Stromal cell of bone marrow (primary cell): ENCODE measurements at places on chromosomes 7 and 10.
A peak's percentile ranks its signal among the peaks of the same experiment; 100 is the strongest.

- no peak for DNase-seq
Measured at GRCh38 chr10:79237454-79238157, 109.7 kb upstream of the PPIF start.

DNA sequence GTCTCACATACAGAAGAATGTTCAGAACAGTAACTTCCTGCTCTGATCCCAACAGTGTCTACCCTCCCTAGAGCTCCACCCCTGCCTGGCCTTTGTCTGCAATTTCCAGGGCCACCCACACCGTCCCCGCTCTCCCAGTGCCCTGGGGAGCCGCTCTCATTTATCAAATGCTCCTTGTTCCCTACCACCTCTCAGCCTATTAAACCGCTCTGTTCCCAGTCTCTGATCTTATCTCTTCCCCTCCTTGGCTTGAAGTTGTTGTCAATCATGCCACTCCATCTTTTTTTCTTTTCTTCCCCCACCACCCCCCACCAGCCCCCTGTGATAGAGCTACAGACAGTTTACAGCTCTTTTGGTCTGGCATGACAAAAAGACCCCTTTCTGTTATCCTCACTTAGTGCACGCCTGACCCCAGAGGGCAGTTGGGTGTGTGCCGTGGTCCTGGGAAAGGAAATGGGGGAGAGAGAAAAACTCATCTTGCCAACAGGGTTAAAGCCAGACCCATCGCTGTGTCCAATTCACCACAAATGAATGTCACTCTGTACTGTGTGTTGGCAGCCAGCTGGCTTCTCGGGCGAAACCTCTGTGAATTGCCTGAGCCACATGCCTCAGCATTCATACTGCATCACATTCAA, 28.8 kb upstream of the HECTD2 start:
- no peak for DNase-seq

DNA sequence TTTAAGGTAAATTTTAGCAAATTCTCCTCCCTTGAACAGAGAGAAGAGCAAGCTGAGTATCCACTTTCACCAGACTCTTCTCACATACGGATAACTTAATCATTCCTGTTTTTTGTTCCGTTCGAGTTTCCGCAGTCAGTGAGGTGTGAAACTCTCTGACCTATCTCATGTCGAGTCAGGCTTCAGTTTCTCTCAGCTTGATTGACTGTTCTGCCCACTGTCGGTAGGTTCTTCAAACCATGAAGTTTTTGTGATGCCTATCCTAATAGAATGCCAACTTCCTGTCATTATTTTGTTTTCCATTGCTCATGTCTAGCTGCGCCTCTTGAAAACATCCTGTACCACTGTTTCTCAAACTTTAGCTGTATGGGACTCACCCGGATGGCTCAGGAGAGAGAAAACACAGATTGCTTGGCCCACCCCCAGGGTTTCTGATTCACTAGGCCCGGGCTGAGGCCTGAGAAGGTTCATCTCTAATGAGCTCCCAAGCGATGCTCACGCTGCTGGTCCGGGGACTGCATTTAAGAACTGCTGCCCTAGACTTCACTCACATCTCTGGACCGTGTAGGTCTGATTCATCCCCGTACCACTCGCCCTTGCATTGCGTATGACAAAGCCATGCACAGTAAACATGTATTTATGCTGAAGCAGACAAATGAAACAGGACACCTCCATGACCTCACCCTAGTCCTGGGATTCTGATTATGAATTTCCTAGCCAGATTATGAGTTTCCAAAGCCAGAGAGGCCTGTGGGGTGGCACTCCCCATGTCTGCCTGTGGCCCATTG, 208.4 kb upstream of the AGK start:
- no peak for DNase-seq

DNA sequence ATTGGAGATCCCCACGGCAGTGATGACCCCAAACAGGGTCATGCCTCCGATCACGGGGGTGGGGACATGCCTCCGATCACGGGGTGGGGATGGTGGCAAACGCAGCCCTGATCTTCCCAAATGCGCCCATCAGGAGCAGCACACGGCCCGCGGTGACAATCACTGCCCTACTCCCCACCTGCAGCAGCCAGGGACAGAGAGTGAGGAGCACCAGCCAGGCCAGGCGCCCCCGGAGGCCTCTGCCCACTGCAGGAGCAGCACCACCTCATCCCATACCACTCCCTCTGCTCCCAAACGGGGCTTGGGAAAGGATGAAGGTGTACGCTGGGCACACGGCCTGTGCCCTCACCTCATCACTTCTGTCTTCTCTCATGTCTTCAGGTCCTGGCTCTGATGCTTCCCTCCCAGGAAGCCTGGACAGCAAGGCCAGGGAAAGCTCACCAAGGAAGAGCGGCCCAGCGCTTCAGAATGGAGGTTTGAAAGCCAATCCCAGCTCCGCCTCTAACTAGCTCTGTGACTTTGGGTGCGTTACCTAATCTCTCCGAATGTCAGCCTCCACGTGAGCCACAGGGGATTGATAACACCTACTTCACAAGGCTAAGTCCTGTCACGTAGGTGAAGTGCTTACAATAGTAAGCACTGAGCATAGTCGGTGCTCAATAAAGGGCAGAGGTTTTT, 37.1 kb downstream of the STRA8 start:
- no peak for DNase-seq

- DNase-seq = no peak
Measured at GRCh38 chr7:113878394-113878992, 40.3 kb downstream of the PPP1R3A start.

DNA sequence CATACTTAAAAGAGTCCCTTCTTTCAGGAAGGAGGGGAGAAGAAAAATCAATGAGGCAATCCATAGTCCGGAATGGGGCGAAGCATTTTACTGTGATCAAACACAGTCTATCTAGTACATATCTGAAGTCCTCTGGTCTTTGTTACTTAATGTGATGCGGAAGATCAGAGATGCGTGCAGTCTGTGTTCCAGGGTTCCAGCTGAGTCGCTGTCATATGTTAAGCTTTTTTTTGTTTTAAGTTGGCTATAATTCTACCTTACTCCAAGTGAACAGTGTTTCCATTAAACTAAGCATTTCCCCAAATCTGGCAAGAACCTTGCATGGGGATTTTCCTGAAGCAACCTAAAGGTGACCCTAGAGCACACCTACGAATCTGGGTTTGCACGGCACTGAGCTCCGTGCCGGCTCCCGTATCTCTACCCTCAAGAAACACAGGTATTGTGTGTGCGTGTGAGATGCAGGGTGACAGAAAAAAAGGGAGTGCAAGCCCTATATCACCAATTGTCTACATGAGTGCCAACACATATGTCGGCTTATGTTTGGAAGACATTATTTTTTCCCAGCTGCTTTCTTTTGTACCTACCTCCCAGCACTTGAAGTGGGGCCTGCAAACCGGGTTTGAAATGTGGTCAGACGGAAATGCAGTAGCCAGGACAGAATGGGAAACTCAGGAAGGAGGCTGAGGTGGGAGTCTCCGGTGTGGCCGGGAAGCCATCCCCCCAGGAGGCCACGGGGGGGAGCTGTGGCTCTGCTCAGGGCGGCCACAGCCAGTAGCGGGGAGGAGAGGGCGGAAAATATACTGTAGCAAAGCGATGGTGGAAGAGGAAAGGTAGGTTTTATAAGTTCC, 435.8 kb upstream of the MGMT start:
- DNase-seq = peak; percentile 22

DNA sequence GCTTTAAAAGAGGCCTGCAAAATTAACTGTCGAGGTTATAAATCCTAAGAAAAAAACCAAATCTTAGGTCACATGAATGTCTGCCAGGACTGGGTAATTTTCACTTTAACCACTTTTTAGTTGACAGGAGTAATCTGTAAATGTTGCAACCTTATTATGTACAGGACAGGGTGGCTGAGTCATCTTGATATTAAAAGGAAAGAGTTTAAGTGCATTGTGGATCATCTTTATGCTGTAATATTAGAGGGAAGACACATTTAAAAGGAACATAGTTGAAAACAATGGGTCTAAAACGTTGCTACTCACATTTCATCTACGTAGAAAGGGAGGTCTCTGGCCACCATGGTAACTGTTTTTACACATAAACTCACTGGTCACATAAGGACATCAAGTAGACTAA, 115.5 kb downstream of the LSMEM1 start:
- peak; percentile 35 for DNase-seq

- peak; percentile 72 for DNase-seq
Measured at GRCh38 chr7:28627263-28627653, 214.9 kb downstream of the CREB5 start.

DNA sequence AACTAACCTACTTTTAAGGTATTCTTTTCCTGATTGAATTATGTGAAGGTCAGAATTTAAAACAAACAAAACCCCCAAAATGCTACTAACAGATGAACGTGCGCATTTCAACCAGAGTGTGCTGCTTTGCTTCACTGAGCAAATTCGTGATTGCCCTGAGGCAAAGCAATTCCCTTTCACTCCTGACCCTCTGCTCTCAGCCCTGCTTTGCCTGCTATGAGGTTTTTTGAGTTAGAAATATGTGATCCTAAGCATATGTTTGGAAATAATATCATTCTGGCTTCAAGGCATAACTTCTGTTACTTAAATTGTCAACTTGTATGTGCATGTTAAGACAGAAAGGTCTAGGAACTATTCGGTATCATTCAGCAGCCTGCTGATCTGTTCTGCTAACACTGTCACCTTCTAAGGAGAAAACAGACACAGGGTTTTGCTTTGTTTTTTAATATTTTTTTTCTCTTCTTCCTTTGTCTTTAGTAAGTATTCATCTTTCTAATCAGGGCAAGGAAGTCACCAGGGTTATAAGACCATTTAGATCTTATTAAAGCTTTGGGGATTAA, 124.2 kb downstream of the GNAT3 start:
- DNase-seq = no peak

GRCh38 chr10:112631501-112632400, 184.7 kb downstream of the VTI1A start:
- no peak for DNase-seq

- peak; percentile 13 for DNase-seq
Measured at GRCh38 chr10:34444223-34445183, 370.6 kb downstream of the PARD3 start.
